ENCODE measurements at places on chromosomes 4 and X.
A peak's percentile ranks its signal among the peaks of the same experiment; 100 is the strongest.

GRCh38 chrX:111886678-111887077 is 10.7 kb downstream of the TRPC5OS start:
- no peak overlapping the region for H3K4me3 ChIP-seq
- no peaks in the 10 kb centered on the region for H3K4me1 ChIP-seq
- H3K27me3 ChIP-seq = no peaks in the 10 kb centered on the region
- H3K27ac ChIP-seq = no peak overlapping the region
- no peaks in the 10 kb centered on the region for H3K36me3 ChIP-seq

DNA sequence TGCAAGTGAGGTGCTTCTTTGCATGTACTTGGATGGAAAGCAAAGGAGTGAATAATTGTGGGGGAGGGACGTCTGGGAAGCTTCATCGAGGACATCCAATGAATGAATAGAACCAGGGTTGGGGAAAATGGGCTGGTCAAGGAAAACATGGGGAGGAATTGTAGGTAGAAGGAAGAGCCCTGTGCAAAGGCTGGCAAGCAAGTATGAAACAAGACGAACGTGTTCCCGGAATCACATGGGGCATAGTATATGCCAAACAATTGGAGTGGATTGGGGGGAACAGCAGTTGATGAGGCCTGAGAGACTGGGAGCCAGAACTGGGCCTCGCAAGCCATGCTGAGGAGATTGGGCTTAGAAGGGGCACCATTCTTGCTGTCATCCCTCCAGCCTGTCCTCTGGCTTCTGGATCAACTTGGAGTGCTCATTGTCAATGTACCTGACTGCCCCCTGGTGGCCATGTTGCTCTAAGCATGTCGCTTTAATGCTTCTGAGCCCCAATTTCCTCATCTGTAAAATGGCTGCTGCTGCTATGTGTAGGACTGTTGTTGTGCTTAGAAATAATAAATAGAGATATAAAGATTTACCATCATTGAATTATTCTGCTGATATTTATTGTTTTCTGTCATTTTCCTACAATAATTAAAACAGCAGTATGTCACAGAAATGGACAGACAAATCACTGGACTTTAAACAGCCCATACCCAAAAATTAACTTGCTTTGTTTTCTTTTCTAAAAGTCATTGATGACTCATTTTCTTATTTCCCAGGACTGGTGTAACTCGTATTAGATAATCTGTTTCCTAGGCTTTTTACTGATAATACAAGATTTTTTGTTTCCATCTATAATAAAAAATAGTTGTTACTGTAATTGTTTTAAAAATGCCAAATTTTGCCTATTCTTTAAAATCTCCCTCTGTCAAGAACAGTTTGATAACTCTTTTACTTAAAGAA is 66.4 kb downstream of the JADE3 start:
- H3K27ac ChIP-seq = peak overlapping the region; percentile 31
- H3K36me3 ChIP-seq = no peaks in the 10 kb centered on the region
- no peaks in the 10 kb centered on the region for H3K4me1 ChIP-seq
- H3K27me3 ChIP-seq = no peaks in the 10 kb centered on the region
- DNase-seq = peak; percentile 71
- no peak overlapping the region for H3K4me3 ChIP-seq

DNA sequence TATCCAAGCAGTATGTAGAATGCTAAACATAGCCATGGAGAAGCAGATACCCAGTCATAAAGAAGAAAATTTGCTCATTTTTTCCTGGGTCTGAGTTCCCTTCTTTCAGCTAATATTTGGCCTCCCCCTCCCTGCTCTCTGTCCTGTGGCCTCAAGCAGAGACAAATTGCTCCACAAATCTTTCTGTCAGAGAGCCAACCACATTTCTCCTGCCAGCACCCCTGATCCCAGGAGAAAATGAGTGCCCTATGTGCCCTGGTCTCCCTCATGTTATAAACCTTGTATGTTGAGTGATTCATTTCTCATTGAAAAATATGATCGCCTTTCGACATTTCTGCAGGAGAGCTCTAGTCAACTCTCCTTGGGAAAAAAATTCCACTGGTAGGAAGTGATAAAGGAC is 82.0 kb downstream of the TMEM156 start:
- H3K27ac ChIP-seq = no peak overlapping the region
- H3K4me3 ChIP-seq = no peak overlapping the region
- H3K27me3 ChIP-seq = no peaks in the 10 kb centered on the region
- DNase-seq = no peak

GRCh38 chr4:122793811-122794210 is 32.8 kb upstream of the FGF2 start:
- peaks cover 22% of the 10 kb centered on the region for H3K4me1 ChIP-seq
- DNase-seq = no peak
- H3K27ac ChIP-seq = no peak overlapping the region
- no peaks in the 10 kb centered on the region for H3K36me3 ChIP-seq
- no peaks in the 10 kb centered on the region for H3K27me3 ChIP-seq

GRCh38 chr4:78904143-78904542 is 35.1 kb downstream of the PAQR3 start:
- 0 out of 2 replicates have a peak, but pooled peaks cover 5% of the 10 kb centered on the region for H3K36me3 ChIP-seq
- H3K4me3 ChIP-seq = no peak overlapping the region
- H3K27me3 ChIP-seq = no peaks in the 10 kb centered on the region
- DNase-seq = no peak
- peaks cover 18% of the 10 kb centered on the region for H3K4me1 ChIP-seq

GRCh38 chrX:100410901-100411801 is 1.1 kb upstream of the PCDH19 start:
- no peak overlapping the region for H3K4me3 ChIP-seq
- H3K4me1 ChIP-seq = no peaks in the 10 kb centered on the region

- DNase-seq = no peak
- H3K36me3 ChIP-seq = no peaks in the 10 kb centered on the region
- no peaks in the 10 kb centered on the region for H3K4me1 ChIP-seq
- H3K27ac ChIP-seq = no peak overlapping the region
- no peak overlapping the region for H3K4me3 ChIP-seq
Measured at GRCh38 chr4:61583696-61584095, 383.6 kb downstream of the ADGRL3 start.

DNA sequence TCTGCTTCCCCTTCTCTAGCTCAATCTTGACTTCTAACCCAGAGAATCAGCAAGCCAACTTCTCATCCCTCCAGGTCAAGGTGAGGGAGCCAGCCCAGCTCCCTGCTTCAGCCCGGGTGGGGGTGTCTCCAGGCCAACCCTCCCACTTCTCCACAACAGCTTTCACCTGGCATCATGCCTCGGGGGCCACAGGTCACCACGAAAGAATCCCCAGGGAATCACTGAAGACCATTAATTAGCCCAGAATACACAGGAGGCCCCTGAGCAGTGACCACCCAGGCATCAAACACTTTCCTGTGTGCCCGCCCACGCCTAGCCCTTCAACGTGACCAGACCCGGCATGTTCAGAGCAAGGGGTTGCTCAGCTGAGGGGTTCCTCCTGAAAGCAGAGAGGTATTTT is 646.7 kb downstream of the BCOR start:
- H3K36me3 ChIP-seq = no peaks in the 10 kb centered on the region
- H3K4me1 ChIP-seq = peaks cover 32% of the 10 kb centered on the region
- peak overlapping the region; percentile 57 for H3K27ac ChIP-seq
- no peaks in the 10 kb centered on the region for H3K27me3 ChIP-seq
- peak; percentile 54 for DNase-seq
- H3K4me3 ChIP-seq = no peak overlapping the region

DNA sequence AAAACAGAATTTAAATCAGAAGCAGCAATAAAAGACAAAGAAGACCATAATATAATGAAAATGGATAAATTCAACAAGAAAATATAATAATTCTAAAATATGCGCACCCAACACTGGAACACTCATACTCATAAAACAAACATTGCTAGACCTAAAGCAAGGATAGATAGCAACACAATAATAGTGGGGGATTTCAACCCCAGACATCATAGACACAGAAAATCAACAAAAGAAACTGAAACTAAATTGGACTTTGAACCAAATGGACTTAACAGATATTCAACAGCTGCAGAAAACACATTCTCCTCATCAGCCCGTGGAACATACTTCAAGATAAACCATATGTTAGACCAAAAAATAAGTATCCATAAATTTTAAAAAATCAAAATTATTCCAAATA is 1552.6 kb downstream of the C4orf33 start:
- DNase-seq = no peak
- H3K27me3 ChIP-seq = no peaks in the 10 kb centered on the region
- no peaks in the 10 kb centered on the region for H3K36me3 ChIP-seq
- H3K4me3 ChIP-seq = no peak overlapping the region
- no peaks in the 10 kb centered on the region for H3K4me1 ChIP-seq
- no peak overlapping the region for H3K27ac ChIP-seq

- H3K36me3 ChIP-seq = no peaks in the 10 kb centered on the region
- no peak overlapping the region for H3K27ac ChIP-seq
- H3K27me3 ChIP-seq = no peaks in the 10 kb centered on the region
- no peak for DNase-seq
- H3K4me3 ChIP-seq = no peak overlapping the region
- no peaks in the 10 kb centered on the region for H3K4me1 ChIP-seq
Measured at GRCh38 chr4:121340247-121340646, 40.6 kb downstream of the QRFPR start.

DNA sequence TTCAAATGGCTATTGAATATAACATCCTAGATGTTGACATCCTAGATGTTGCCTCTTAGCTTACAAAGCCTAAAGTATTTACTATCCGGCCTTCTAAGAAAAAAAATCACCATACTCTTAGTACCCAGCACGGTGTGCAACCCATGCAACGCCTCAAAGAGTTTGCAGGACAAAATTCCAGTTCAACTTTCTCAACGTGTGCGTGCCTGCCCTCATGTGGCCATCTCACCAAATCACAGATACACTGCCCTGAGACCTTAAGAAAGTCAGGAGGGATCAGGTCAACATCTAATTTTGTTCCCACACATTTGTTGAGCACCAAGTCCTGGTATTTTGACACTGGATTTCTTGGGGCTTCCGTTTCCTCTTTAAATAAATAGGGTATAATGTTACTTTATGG is 68.3 kb downstream of the CRMP1 start:
- no peak overlapping the region for H3K27ac ChIP-seq
- peak; percentile 59 for DNase-seq

DNA sequence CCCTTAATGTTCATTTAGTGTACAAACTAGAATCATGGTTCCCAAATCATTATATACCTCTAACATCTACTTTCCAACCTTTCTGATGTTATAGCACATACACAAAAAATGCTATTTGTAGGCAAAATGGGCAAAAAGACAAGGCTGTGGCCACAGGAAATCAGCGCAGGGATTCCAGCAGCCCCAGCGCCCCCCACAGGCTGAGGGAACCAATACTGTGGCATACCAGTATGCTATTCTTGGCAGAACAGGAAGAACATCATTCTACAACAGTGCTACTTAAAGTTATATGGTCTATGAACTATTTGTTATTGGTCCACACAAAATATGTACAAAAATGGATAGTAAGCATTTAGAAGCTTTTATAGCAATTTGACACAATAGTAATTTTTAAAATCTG is 25.3 kb downstream of the STEEP1 start:
- no peak overlapping the region for H3K27ac ChIP-seq
- H3K36me3 ChIP-seq = peaks cover 24% of the 10 kb centered on the region
- H3K27me3 ChIP-seq = no peaks in the 10 kb centered on the region
- no peak for DNase-seq
- no peak overlapping the region for H3K4me3 ChIP-seq

DNA sequence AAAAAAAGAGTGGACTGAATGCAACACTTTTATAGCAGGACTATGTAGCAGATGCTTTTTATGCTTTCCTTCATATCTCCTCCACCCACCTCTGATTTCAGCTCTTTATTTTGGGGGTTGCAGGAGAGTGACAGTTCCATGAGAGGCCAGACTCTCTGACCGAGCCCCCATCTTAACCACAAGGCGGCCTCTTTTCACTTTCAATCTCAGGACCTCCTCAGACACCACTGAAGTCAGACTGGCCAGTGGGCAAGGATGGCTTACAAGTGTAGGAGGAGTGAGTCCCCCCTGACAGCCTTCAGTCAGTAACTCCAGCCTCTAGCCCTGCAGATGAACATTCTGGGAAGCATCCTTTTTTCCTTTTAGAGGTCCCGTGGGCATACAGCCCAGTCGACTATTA is 140.8 kb downstream of the FRAS1 start:
- no peak for DNase-seq
- H3K4me3 ChIP-seq = no peak overlapping the region
- H3K4me1 ChIP-seq = no peaks in the 10 kb centered on the region
- H3K27ac ChIP-seq = no peak overlapping the region
- no peaks in the 10 kb centered on the region for H3K36me3 ChIP-seq
- no peaks in the 10 kb centered on the region for H3K27me3 ChIP-seq

Measured in SJCRH30 (cell line).